ENCODE measurements at places on chromosomes 5 and 9.

DNA sequence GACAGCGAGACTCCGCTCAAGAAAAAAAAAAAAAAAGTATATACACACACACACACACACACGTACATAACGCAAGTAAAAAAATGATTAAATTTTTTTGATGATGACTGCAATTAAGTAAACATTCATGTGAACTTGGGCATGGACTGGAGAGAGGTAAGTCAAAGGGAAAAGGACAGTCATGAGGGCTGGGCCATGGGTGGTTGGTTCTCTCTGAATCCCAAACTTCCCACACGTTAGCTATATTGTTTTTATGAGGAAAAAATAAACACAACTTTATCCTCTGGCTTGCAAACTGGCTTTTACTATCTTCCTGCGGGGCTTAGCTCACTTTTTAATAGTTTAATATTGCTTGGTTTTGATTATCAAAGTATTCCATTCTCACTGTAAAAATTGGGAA, 53.7 kb downstream of the GOLM1 start:
- DNase-seq = no peak

- DNase-seq = no peak
Observed at GRCh38 chr5:124796495-124796894, 50.1 kb upstream of the ZNF608 start.

GRCh38 chr9:120734607-120735410, 20.5 kb upstream of the MEGF9 start:
- DNase-seq = no peak

DNA sequence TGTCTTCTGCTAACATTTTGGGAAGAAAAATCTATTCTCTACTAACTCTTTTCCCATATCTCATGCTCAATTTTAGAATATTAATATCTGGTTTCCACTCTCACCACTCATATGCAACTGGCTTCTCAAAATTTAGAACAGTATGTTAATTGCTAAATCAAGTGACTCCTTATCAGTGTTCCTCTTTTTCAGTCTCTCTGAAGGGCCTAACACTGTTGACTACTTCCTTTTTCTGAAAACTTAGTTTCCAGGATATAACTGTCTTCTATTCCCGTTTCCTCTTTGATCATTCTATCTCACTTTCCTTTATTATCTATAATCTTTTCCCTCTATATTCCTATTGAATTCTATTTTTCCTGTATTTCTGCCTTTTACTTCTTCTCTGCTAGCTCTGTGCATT, 1717.2 kb upstream of the C9orf72 start:
- DNase-seq = no peak

DNA sequence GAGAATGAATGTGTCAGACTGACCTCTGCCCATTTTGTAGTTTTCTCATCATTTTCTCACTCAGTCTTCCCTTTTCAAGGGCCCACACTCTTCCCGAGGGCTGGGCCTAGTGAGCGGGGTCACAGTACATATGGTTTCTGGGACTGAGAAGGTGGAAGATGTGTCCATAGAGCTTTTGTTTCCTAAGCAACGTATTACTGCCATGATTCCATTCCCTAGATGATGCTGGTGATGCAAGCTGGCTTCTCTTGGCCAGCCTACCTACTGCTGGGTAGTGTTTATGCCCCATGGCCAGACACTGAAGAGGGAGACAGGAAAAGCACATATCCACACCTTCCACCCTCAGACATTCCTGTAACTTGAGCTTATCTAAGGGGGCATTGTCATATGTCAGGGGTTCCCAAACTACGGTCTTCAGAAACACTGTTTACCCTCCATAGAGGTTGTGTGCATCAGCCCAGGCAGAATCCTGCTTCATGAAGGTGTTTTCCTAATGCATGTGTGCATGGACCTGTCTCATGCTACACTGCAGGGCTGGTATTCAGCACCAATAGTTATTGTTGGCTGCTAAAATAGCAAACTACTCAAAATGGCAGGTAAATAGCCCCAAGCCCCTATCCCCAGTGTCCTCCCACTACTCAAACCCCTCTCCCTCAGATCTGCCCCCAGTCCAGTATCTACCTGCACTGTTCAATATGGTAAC, 9.5 kb downstream of the IRF1 start:
- no peak for DNase-seq

DNA sequence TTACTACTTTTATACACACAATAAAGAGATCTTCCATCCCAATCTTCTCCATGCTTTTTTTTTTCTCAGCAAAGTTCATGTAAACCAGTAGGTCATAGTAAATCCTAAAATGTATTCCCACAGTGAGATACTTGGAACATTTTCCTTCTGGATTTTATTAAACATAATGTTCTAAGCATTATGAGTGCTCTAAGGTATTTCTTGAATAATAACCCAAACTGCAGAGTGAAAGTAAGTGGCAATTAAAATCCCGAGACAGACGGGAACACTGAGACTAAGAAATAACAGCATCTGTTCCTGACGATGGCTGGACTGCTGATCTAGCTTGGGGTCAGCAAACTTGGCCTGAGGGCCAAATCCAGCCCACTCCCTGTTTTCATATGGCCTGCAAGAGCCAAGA, 359.8 kb downstream of the ARL15 start:
- no peak for DNase-seq

DNA sequence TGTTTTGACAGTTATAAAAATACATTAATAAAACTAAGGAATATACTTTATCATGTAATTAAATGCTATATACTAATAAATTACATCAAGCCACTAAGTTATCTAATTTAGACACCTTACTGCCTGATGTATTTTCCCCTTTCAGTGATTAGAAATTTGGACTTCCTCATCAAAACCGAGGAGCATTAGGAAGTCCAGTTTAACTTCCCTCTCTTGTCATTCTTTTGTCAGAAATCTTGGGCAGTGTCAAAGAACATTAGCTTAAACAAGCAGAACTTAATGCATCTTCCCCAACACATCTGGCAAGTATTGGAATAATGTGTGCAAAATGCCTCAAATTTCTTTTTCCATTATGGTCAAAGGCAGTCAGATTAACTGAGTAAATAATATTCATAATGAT, 81.6 kb downstream of the PLPP1 start:
- DNase-seq = no peak

DNA sequence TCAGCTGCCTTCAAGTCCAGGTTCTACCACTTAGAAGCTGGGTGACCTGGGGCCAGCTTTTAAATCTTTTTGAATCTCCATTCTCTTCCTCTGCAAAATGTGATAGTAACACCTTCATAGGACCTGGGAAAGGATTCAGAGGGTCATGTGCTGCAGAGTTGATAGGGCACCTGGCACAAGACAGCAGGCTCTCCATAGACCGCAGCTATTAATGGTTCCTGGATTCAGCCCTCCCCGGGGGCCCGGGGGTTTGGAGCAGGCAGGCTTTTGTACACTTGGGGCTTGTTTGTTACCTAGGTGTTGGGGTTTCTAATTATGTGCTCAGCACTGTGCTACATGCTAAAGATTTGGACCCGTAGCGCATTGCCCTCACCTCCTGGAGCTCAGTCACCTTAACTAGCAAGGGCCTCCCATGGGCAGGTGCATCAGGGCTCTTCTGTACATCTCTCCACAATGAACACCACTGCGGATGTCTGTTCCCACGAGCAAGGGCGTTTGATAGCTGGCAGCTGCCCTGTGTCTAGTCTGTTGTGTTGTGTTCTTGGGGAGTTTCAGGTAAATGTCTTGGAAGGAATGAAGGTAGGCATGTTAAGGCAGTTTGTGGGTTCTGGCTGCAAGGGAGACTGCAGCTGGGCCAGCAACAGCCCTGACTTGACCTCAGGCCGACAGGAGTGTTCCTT, 12.1 kb downstream of the PRRC2B start:
- DNase-seq = no peak

Data from HFF-Myc (cell line).